ENCODE measurements at places on chromosomes 13 and 19.
A peak's percentile ranks its signal among the peaks of the same experiment; 100 is the strongest.

DNA sequence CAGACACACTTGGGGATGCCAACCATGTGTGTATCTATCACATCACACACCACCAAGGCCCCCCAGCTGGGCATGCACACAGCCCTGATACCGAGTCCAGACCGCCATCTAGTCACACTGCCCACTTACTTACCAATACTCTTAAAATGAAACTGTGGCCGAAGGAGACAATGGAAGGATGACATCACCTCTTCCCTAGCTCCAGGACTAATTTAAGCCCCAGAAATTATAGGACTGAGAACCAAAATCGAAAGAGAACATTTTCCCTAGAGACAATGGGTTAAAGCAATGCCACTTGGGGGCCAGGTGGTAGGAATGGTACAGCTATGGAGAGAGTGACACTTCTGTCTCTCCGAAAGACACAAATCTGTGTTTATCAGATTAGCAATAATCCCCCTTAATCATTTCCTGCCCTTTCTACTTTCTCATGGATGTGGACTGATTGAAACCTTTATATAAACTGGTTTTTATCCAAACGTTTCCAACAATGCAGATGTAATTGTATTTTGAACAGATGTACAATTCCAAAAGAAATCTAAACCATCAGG lies 663 bp upstream of the GGACT start:
- no peak for DNase-seq

DNA sequence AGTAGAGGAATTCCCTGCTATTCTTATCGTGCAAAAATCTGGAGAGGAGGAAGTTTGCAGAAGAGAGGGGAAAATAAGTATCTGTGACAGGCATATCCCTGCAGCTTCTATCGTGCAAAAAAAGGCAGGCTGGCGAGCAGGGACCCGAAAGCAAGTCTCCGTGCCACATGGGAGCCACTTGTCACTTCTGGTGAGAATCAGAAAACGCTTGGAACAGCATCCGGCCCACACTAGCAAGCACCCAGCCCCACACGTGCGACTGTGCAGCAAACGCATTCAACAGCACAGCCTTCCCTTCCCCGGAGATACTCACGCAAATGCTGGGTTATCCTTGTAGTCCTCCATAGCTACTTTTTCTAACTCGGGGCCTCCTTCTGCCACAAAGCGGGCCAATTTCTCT lies 16.9 kb downstream of the SUGP1 start:
- DNase-seq, result no peak

DNA sequence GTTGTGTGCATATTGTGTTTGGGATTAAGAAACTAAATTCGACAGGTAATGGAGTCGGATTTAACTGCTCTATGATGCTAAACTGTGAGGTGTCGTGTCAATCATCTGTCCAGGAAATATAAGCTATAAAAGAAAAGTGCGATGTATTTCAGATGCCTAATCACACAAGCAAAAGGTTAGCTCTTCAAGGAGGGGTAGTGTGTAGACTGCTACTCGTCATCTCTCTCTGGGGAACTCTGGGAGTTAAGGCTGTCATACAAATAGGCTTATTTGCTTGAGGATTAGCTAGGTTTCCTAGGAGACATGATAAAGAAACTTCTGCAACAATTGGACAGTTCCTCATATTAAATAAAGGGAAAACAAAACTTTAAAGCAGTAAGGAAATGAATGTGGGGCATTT lies 462.1 kb downstream of the OLFM4 start:
- DNase-seq, result no peak

DNA sequence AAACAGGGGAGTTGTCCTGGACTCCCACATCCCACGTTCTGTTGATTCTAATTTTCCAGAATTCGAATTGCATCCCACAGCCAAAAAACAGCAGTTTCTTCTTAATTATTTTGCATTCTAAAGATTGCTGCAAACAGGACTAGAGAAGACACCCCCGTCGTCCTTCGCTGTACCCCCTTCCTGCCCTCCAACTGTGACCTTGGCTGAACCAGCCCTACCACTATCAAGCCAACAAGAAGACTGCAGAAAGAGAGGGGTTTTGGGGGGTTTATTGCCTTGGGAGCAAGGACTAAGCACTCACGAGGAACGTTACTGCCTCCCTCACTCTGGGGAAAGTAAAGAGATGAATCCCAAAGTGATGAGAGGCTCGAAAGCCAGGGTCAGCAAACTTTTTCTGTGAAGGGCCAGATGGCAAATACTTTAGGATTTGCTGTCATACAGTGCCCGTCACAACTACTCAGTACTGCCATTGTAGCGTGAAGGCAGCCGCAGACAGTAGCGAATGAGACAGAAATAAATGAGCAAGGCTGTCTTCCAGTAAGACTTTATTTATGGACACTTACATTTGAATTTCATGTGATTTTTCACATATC lies 32.5 kb upstream of the KATNAL1 start:
- no peak for DNase-seq

DNA sequence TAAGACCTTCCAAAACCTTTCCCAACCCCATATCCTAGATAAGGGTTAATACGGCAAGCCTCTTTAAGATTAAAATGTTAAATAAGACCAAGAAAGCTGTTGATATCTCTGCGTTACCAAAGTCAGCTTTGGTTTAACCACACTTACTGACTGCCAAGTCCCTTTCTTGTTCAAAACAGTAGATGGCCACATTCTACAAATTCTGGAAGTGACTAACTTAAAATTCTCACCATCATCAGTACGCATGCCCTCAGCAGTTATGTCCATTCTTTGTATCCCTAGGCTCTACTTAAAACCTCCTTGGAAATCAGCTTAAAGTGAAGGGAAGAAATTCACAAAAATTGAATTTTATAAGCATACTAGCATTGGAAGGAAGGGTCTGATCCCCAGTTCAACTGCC lies 23.6 kb downstream of the SOHLH2 start:
- DNase-seq, result no peak

DNA sequence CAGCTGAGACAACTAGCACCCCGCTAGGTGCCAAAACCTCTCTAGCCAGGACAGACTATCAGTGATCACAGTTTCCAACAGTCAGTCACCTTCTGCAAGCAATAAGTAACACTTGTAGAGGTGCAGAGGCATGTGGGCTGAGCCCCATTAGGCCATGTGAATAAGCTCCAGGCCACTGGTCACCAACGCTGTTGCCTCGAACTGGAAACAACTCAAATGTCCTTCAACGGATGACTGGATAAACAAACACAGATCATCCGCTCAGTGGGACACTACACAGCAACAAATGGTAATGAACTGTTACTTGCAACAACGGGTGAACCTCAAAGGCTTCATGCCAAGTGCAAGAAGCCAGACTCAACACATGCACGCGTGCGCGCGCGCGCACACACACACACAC lies 27.5 kb upstream of the TMEM160 start:
- no peak for DNase-seq

GRCh38 chr19:5050067-5050656 lies 81.2 kb downstream of the KDM4B start:
- DNase-seq, result no peak

DNA sequence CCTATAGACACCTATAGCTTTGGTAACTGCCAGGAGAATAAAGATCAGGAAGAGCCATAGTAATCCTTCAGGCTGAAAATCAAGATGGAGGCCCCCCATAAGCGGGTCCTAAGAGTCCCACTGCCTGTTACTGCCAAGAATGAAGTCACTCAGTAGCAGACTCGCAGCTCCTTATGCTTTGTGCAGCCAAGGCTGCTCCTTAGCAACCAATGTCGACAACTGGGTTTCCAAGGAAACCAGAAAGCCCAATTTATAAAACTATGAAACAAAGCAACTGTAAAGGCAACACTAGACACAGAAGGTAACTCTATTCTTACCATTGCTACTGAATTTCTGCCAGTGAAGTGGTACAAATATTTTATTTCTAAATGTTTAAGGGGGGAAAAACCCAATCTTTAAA lies 56.5 kb downstream of the DCLK1 start:
- DNase-seq, result no peak

DNA sequence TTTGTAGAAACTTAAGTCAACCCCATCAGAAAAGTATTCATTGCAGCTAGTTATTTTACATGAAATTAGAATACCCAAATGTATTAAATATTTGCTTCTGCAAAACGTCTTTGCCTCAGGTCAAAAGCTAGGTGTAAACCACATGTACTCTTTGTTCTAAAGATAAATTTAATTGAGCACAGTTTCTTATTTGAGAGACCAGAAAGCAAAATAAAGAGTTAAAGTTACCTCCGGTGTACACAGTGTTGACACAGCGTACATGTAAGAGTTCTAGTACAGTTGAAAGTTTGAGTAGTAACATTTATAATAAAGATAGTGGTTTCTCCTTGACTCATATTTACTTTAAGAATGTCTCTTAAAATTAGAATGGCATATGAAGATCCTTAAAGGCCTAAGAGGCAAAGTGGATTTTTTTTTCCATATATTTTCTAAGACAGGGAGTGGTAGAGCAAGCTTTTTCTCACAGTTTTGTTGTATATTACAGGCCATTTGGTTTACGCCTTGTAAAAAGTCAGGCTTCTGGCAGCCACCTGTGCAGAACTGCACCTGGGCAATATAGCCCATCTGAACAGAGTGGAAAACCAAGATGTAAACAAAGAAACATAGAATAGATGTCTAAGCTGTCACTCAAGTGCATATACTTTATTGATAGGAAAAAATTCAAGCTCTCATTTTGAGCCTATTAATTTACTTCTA lies 2.9 kb downstream of the LRCH1 start:
- no peak for DNase-seq

GRCh38 chr19:12884926-12885748 lies 1.9 kb downstream of the KLF1 start:
- peak; percentile 93 for DNase-seq

GRCh38 chr13:34103854-34104253 lies 285.9 kb downstream of the RFC3 start:
- no peak for DNase-seq

- DNase-seq, result no peak
These were observed 9.5 kb downstream of the RASL11A start for GRCh38 chr13:27280009-27280656.

DNA sequence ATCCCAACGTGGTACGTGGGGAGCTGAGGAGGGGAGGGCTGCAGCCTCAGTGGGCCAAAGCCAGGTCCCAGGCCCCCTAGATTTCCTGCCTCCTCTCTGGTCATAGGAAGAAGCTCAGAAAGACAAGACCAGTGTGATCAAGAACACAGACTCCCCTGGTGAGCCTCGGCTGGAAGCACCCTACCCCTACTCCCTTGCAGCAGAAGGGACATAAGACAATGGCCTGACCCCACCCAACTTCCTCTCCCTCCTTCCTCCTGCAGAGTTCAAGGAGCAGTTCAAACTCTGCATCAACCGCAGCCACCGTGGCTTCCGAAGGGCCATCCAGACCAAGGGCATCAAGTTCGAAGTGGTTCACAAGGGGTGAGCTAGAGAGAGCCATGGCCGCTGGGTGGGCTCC lies 11.5 kb downstream of the PODNL1 start:
- no peak for DNase-seq

DNA sequence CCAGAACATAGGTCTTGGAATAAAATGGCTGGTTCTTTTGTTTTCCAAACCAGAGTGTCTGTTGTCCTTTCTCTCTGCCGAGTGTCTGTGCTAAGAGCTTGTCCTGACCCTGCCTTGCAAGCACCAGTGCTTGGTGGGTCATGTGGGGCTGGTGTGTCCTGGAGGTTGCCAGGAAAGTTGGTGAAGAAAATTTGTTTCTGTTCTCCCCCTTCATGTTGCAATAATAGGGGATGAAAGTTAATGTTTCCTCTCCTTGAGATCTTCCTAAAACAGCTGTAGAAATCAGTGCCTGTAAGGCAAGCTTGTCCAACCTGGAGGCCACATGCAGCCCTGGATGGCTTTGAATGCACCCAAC lies 2.7 kb downstream of the HAMP start:
- DNase-seq, result no peak

- no peak for DNase-seq
These were observed 31.5 kb upstream of the FARP1 start for GRCh38 chr13:98111168-98112098.

- no peak for DNase-seq
These were observed 18.6 kb upstream of the TIMM44 start for GRCh38 chr19:7961920-7962626.

DNA sequence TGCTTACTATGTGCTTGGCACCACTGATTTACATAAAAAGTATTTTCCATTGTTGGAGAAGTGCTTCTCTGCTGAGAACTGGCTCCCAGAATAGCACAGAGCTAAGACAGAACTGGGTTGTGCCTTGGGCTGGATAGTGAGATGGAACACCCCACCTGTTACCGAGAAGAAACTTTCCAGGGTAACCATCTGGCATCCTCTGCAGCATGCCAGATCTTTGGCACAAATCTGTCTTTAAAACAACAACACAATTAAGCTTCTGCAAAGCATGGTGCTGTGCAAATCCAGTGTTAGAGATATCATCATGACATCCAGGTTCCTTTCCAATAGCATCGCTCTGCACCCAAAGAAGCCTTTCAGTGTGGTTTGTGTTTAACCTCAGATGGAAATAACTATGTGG lies 202.5 kb upstream of the RFC3 start:
- no peak for DNase-seq

DNA sequence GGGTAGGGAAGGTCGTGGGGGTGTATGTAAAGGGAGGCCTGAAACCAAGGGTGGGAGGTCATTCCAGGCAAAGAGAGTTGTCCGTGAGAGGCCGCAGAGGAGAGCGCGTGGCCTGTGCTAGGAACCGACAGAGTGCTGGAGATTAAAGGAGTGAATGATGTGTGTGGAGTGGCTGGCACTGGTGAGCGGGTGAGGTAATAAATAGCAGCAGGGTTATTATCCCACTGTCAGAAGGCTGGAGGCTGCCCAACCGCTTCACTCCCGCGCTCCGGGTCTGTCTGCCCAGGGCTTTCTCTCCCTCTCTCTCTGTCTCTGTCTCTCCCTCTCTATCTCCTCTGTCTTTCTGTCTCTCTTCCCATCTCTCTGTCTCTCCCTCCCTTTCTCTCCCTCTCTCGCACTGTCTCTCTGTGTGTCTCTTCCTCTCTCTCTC lies 17.4 kb downstream of the ZNF579 start:
- DNase-seq, result no peak

DNA sequence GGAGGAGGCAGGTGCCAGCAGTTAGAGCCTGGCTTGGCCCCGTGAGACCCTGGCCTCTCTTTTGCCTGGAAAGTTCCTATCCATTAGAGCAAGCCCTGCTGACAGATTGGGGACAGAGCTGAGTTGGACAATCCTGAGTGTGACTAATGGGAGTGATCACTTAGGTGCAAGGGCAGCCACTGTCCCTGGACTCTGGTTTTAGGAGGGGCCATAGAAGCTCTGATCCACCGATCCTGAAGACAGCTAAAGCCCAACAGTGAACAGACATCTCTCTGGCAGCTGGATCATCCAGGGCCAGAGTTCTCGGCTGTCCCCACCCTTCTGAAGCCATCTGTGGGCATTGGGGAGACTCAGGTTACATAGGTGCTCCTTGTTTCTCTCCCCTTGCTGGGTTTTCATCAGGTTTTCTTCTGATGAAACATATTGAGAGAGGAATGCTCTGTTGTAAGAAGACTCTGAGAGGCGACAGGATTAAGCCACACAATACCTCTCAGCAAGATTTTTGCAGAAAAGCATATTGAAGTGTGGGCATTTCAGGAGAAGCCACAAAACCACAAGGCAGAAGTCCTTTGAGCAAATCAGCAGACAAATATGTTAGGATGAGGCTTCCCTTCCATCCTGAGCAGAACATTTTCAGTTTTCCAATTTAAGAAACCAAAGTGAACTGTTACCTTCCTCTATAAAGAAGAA lies 288.0 kb upstream of the MAB21L1 start:
- DNase-seq, result no peak

GRCh38 chr13:85261757-85262346 lies 537.4 kb downstream of the SLITRK6 start:
- DNase-seq, result no peak
